ENCODE measurements at places on chromosomes 2 and 18.

DNA sequence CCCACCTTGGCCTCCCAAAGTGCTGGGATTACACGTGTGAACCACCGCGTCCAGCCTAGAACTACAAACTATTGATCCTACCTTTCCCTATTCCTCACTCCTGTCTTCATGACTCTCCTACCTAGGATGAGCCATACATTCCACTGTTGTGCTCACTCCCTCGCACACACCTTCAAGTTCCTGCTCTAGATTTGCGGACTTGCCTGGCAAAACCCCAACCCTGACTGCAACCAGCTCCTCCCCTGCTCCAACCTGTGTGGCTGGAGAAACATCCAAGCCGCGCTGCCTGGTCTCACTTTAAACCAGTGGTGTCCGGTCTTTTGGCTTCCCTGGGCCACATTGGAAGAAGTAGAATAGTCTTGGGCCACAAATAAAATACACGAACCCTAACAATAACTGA lies 5.0 kb upstream of the DNPEP start:
- no peak for DNase-seq

DNA sequence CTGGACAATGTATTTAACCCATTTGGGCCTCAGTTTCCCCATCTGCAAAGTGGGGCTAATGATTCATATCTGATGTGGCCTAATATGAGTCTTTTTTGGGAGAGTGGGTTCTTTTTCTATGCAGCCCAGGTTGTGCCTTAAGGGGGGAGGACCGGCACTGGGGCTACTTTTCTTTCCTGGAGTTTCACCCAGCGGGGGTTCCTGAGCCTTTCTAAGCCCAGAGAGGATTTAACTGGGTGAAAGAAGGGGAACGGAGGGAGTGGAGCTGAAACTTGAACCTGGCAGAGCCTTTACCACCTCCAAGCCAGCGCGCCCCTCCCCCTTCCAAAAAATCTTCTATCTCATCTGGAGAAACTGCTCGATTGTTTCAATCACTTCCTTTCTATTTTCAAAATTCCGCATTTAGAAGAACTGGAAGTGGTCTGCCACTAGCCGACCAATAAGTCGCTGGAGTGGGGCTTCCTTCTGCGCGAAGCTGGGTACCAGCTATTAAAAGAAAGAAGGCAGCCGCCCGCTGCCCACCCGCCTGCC lies 205.0 kb upstream of the SMAD2 start:
- no peak for DNase-seq

- no peak for DNase-seq
Observed at GRCh38 chr2:206991070-206991469, 51.8 kb downstream of the CPO start.

GRCh38 chr2:152519581-152519952 lies 184.6 kb downstream of the FMNL2 start:
- no peak for DNase-seq

DNA sequence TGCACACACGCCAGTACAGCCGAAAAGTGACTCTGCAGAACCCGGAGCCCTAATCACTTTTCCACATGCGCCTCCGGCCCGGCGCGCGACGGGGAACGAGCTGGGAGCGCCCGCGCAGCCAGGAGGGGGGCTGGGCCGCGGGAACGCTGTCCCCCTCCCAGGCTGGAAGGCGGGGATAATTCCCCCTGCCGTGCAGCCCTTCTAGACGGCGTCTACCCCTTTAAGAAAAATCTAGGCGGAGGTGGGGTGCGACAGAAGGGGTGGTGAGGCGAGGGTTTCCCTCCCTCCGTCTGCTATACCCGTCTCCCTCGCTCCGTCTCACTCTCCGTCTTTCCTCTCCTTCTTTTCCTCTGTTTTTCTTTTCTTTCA lies 2.4 kb downstream of the CYP26B1 start:
- DNase-seq, result no peak

Data from GM12892 (cell line).